ENCODE measurements at places on chromosomes 2 and 18.

- DNase-seq = no peak
Measured at GRCh38 chr2:4869154-4869553, 823.0 kb upstream of the SOX11 start.

- no peak for DNase-seq
Measured at GRCh38 chr2:240204431-240205276, 64.2 kb upstream of the OTOS start.

GRCh38 chr2:134391751-134392160 is 137.9 kb downstream of the MGAT5 start:
- DNase-seq = no peak

DNA sequence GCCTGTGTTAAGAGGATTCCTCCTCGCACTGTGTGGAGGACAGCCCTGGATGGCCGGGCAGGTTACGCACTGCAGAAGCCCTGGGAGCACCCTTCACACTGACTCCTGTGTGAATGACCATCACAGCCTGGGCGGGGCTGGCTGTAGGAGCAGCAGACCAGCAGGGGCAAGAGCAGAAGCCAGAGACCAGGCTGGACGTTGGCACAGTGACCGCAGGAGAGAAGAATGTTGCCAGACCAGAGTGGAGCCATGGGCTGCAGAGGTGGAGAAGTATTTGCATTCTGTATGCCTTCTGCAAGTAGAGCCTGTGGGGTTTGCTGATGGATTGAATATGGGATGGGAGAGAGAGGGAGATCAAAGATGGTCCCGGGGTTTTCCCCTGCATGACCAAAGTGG is 23.1 kb downstream of the LRRFIP1 start:
- DNase-seq = no peak

- no peak for DNase-seq
Measured at GRCh38 chr2:171480908-171481307, 41.4 kb upstream of the CYBRD1 start.

DNA sequence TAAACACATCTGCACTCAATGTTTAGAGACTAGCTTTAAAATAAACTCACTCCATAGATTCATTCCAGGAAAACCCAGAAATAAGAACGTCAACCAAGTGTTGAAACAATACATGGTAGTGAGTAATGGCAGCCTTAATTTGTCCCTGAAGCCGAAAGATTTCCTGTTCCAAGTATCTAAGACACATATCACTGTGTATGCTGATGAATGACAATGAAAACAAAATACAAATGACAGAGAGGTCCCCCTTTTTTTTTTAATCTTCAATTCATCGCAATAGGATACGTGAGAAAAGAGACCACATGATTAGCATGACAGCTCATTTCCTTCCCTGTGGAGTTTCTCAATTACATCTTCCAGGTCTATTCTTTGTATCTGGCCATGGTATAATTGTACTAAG is 160.5 kb upstream of the STK17B start:
- DNase-seq = no peak

- no peak for DNase-seq
Measured at GRCh38 chr2:144261966-144262365, 258.0 kb downstream of the ZEB2 start.

DNA sequence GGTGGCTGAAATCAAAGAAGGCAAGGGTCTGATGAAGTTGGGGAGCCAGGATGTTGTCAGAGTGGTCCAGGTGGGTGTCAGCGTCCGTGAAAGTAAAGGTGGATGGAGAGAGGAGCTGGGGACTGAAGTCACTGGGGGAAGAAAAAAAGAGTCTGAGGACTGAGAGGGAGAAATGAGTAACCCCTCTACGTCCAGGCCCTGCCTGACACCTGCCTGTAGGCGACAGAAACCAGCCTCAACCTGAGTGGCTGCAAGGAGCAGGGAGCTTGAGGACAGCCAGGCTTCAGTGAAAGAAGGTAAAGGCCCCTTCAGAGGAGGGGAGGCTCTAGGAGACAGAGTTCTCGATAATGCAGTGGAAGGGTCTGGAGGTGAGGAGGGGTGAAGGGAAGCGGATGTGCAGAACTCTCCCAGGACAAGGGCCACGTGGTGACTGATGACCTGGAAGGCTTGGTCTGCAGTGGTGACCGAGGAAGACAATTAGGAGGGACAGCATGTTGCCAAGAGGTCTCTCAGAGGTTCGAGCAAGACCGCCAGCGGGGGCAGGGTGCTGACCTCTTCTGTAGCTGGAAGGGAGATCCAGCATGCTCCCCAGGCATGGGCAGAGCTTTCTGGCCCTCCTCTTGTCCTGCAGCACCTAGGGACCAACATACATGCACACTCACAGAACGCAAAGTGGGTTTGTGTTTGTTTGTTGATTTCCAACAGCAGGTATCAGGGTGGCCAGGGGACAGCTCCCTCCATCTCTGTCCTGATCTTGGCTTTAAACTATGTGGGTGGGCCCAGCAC is 86.6 kb upstream of the TMEM247 start:
- DNase-seq = no peak
